ENCODE measurements at places on chromosomes 7 and 10. TPM values are rescaled to one million over a fixed set of nuclear protein-coding genes. Genes with fewer than 3 reads are reported as not detected.
A peak's percentile ranks its signal among the peaks of the same experiment; 100 is the strongest.

The GJD4 gene
- not detected for polyA plus RNA-seq

The SLC26A5 gene
- not detected for polyA plus RNA-seq

The HOXA10 gene
- not detected for polyA plus RNA-seq

The UPK3B gene
- 0.37 TPM for polyA plus RNA-seq

The EXOSC1 gene
- polyA plus RNA-seq = 109 TPM

The IL15RA gene
- polyA plus RNA-seq = 13.4 TPM

The AGBL3 gene
- 8.3 TPM for polyA plus RNA-seq

- DNase-seq = no peak
Measured at GRCh38 chr10:103663802-103664201, 170.3 kb downstream of the NEURL1 start.

DNA sequence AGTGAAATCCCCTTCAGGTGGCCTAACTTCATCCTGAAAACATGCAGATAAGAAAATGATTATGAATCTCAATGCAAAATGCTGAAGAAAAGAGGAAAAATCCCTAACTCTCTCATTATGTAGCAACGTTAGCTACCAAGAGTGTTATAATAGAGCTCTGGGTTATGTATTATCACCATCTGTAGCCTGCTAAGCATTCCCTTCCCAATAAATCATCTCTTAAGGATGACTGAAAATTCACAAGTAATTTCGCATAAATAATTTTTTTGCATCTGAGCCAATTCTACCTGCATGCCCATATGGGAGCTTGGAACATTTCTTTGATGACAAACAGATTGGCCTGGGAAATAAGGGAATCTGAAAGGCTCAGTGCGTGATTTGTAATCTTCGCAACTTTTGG is 216.1 kb downstream of the HTR7 start:
- DNase-seq = no peak

GRCh38 chr10:58115218-58116050 is 152.3 kb downstream of the IPMK start:
- no peak for DNase-seq

- no peak for DNase-seq
Measured at GRCh38 chr10:119535305-119535704, 7.2 kb downstream of the RGS10 start.

- peak; percentile 69 for DNase-seq
Measured at GRCh38 chr10:74096777-74097176, 53.9 kb downstream of the AP3M1 start.

DNA sequence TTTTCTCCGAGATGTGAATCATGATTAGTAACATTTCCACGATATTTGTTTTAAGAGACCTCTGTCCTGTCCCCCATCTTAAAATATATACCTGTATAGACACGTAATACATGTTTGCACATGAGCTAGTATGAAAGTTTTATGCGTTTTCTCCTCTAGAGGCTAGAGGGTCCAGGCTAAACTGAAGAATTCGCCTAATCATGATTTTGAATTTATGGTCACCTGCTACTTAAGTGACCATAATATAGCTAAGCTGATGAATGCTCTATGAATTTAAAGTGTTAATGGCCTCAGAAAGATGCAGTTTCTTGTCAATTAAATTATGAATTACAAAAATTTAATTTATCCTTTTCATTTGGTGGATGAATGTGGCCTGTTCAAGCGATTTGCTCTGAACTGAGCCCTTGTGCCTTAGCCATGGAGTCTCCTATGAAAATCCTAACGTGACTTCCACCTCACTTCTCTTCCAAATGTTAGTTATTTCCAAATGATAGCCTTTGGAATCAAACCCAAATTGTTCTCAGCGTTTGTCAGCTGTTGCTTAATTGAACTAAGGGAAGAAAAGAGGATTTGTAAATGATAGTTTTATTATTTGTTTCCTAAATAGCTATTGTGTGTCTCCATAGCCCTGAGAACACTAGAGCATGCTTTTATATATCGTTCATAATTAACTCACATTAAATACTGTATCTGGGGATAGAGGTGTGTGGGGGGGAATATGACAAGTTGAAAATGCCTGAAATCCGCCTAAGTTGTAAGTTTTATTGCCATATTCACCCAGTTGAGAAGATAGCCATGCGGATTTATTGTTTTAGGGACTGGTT is 2.3 kb downstream of the CELF2 start:
- DNase-seq = no peak

DNA sequence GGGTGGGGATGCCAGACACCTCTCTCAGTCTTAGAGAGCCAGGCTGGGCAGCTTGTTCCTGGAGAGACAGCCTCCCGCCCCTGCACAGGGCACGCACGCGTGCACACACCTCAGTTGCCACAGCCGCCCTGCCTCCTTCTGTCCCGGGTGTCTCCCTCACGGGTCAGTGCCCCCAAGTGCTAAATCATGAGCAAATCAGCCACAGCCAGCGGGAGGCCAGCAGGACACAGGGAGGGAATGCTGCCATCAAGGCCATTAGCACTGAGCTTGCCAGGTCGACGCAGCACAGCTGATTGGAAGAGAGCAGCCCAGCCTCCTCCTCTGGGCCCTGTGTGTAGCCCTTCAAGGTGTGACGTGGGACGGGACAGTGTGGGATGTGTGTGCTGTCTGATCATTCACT is 130.4 kb downstream of the CDH23 start:
- DNase-seq = no peak

- DNase-seq = no peak
Measured at GRCh38 chr10:43386549-43386948, 15.1 kb downstream of the FXYD4 start.

GRCh38 chr7:5553298-5553877 is 129.8 kb upstream of the TNRC18 start:
- no peak for DNase-seq

- DNase-seq = no peak
Measured at GRCh38 chr10:62080905-62081304, 179.4 kb downstream of the ARID5B start.

GRCh38 chr10:105734479-105734878 is 1093.4 kb downstream of the SORCS3 start:
- DNase-seq = no peak

GRCh38 chr10:78000956-78001472 is 28.3 kb downstream of the POLR3A start:
- DNase-seq = no peak

- no peak for DNase-seq
Measured at GRCh38 chr7:50552921-50553320, 12.3 kb downstream of the DDC start.

- no peak for DNase-seq
Measured at GRCh38 chr7:77649716-77650349, 46.4 kb upstream of the RSBN1L start.

- no peak for DNase-seq
Measured at GRCh38 chr10:35992107-35992506, 350.0 kb upstream of the FZD8 start.

DNA sequence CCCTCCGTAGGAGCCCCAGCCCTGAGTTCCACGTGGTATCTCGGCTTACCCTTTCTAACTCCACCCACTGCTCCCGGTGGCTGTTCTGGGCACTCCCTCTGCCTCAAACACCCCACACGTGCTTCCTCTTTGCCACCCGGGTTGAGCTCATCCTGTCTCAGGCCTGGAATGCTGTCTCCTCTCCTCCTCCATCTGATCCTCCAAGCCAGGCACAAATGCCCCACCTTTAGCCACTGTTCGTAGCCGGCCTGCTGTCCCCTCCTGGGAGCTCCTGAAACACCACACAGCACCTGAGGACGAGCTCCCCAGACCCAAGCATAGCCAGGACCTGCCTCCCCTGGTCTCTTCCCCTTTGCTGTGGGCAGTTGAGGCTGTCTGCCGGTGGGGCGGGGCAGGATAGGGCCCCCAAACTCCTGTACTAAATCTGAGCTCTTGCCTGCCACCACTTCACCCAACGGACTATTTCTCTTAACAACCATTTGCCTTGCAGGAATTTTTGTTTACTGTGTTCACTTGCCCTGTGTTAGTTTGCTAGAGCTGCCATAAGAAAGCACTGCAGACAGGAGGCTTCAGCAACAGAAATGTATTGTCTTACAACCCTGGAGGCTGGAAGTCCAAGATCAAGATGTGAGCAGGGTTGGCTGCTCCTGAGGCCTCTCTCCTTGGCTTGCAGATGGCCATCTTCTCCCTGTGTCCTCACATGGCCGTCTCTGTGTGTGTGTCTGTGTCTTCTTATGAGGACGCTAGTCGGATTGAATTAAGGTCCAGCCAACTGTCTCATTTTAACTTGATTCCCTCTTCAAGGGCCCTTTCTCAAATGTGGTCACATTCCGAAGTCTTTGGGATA is 58.3 kb upstream of the SHH start:
- DNase-seq = no peak

- DNase-seq = no peak
Measured at GRCh38 chr7:104299323-104299722, 29.1 kb upstream of the LHFPL3 start.

Data from GM12878 (cell line).